Muscle of leg (tissue), 16 donors: ENCODE measurements at places on chromosomes 13 and 19. TPM values are rescaled to one million over a fixed set of nuclear protein-coding genes. Genes with fewer than 3 reads are reported as not detected.

LRRC63 gene
- 0.04 TPM for total RNA-seq

LHB gene
- not detected for total RNA-seq

SLITRK5 gene
- 1.6 TPM for total RNA-seq

SCN1B gene
- total RNA-seq, result 3.2 TPM

GJB2 gene
- 1.3 TPM for total RNA-seq

DNA sequence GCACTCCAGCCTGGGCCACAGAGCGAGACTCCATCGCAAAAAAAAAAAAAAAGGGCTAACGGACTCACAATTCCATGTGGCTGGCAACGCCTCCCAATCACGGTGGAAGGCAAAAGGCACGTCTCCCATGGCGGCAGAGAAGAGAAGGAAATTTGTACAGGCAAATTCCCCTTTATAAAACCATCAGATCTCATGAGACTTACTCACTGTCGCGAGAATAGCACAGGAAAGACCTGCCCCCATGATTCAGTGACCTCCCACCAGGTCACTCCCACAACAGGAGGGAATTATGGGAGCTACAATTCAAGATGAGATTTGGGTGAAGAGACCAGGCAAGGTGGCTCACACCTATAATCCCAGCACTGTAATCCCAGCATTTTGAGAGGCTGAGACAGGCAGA is 18.7 kb upstream of the NMRK2 start:
- H3K36me3 ChIP-seq, result no peaks in the 10 kb centered on the region
- no peaks in the 10 kb centered on the region for H3K4me1 ChIP-seq

DNA sequence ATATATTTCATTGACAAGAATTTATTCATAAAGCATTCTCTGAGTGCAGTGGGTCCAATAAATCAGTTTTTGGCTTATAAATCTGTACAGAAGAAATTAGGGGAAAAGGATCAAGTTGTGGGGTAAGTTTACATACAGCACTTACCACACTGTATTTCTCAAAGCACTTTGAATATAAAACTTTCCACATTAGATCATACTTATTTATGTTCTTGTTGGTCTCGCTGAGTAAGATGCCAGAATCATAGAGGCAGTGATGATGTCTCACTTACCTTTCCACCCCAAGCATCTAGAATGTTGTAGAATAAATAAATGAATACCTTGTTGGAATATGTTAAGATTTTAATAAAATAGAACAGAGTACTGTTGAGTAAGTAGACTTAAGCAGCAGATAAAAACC is 279.1 kb downstream of the PCDH20 start:
- no peaks in the 10 kb centered on the region for H3K4me1 ChIP-seq
- H3K27me3 ChIP-seq, result no peaks in the 10 kb centered on the region
- H3K27ac ChIP-seq, result no peak overlapping the region

DNA sequence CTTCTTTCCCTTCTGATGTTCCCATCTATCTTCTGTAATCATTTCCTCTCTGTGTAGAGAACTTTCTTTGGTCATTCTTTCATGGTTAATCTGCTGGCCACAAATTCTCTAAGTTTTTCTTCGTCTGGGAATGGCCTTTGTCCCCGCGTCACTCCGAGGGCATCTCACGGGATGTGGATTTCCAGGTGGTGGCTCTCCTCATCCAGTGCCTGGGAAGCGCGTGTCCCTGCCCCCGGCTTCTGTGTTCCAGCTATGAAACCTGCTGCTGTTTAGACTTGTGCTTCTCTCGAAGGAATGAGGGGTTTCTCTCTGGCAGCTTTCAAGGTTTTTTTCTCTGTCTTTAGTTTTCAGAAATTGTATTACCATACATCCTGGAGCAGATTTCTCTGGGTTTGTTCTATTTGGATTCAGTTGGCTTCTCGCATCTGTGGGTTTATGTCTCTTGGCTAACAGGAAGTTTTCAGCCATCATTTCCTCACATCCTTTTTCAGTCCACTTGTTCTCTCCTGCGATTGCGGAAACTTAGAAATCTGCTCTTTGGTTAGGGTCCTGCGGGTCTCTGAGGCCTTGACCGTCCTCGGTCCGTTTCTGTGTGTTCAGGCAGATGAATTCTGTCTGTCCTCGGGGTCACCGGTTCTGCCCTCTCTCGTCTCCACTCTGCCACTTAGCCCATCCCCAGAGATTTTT is 36.9 kb upstream of the DCUN1D2 start:
- no peak overlapping the region for H3K4me3 ChIP-seq
- peaks cover 8% of the 10 kb centered on the region for H3K4me1 ChIP-seq

DNA sequence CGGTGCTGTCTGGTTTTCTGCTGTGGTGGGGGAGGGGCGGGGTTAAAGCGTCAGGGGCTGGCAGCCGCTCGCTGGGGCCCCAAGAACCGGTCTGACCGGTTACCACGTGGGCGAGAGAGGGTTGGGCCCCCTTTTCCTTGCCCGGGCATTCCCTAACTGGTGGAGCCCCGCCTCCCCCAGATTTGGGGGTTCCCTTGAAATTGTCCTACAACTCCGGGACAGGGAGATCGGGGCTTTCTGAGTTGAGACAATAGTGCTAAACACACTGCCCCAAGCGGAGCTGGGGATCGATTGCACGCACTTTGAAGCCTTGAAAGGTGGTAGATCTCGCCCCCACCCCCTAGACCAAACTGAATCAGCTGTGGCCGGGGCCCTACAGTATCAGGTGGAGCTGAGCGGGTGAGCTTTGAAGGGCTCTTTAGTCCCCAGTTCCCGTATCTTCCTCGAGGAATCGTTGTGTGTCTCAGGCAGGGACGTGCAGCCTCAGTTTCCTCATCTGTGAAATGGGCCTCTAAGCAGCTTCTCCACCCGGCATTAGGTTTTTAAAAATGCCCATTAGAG is 4.8 kb downstream of the IER2 start:
- H3K4me1 ChIP-seq, result peaks cover 32% of the 10 kb centered on the region
- peak overlapping the region; percentile 95 for H3K27ac ChIP-seq
- peaks cover 2% of the 10 kb centered on the region for H3K27me3 ChIP-seq
- peak; percentile 81 for DNase-seq

GRCh38 chr13:98486412-98486811 is 90.5 kb downstream of the STK24 start:
- no peak for DNase-seq
- peaks cover 79% of the 10 kb centered on the region for H3K4me1 ChIP-seq
- H3K27ac ChIP-seq, result no peak overlapping the region
- peaks cover 2% of the 10 kb centered on the region for H3K36me3 ChIP-seq

GRCh38 chr13:104408733-104409132 is 1342.5 kb upstream of the SLC10A2 start:
- no peak overlapping the region for H3K4me3 ChIP-seq
- H3K36me3 ChIP-seq, result no peaks in the 10 kb centered on the region
- no peak for DNase-seq
- H3K4me1 ChIP-seq, result no peaks in the 10 kb centered on the region
- H3K27ac ChIP-seq, result no peak overlapping the region

DNA sequence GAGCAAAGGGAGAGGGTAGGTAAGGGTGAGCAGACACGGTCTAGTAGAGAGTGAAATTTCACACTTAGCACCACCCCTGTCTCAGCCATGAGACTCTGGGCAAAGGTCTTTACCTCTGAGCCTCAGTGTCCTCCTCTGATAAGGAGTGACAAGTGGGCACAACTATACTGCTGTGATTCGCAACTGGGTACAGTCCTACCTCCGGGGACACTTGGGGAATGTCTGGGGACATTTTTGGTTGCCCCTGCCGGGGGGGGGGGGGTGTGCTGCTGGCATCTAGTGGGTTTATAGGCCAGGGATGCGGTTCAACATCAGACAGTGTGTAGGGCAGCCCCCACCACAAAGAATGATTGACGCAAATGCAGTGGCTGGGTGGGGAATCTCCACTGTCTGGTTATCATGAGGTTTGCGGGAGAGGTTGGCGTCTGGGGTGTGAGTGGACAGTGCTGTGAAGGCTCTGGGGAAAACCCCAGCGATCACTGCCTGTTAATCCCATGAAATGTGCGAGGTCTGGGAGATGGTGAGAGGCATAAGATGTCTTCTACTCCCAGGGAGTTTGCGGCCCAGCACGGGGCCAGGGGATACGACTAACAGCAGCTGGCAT is 4.3 kb downstream of the NACC1 start:
- H3K36me3 ChIP-seq, result peaks cover 6% of the 10 kb centered on the region
- no peak for DNase-seq
- no peak overlapping the region for H3K27ac ChIP-seq
- no peaks in the 10 kb centered on the region for H3K27me3 ChIP-seq
- H3K4me1 ChIP-seq, result peaks cover 16% of the 10 kb centered on the region

- no peaks in the 10 kb centered on the region for H3K4me1 ChIP-seq
- peaks cover 8% of the 10 kb centered on the region for H3K27me3 ChIP-seq
- H3K36me3 ChIP-seq, result no peaks in the 10 kb centered on the region
- H3K4me3 ChIP-seq, result no peak overlapping the region
Observed at GRCh38 chr19:29625186-29625651, 19.1 kb downstream of the POP4 start.

GRCh38 chr19:55594996-55595545 is 4.2 kb downstream of the FIZ1 start:
- peak; percentile 51 for DNase-seq
- H3K36me3 ChIP-seq, result peaks cover 52% of the 10 kb centered on the region
- H3K4me1 ChIP-seq, result peaks cover 3% of the 10 kb centered on the region
- H3K27me3 ChIP-seq, result no peaks in the 10 kb centered on the region
- no peak overlapping the region for H3K4me3 ChIP-seq
- no peak overlapping the region for H3K27ac ChIP-seq

- H3K4me1 ChIP-seq, result no peaks in the 10 kb centered on the region
- H3K4me3 ChIP-seq, result no peak overlapping the region
- H3K36me3 ChIP-seq, result no peaks in the 10 kb centered on the region
Observed at GRCh38 chr19:41706741-41707501, 1.5 kb upstream of the CEACAM5 start.

DNA sequence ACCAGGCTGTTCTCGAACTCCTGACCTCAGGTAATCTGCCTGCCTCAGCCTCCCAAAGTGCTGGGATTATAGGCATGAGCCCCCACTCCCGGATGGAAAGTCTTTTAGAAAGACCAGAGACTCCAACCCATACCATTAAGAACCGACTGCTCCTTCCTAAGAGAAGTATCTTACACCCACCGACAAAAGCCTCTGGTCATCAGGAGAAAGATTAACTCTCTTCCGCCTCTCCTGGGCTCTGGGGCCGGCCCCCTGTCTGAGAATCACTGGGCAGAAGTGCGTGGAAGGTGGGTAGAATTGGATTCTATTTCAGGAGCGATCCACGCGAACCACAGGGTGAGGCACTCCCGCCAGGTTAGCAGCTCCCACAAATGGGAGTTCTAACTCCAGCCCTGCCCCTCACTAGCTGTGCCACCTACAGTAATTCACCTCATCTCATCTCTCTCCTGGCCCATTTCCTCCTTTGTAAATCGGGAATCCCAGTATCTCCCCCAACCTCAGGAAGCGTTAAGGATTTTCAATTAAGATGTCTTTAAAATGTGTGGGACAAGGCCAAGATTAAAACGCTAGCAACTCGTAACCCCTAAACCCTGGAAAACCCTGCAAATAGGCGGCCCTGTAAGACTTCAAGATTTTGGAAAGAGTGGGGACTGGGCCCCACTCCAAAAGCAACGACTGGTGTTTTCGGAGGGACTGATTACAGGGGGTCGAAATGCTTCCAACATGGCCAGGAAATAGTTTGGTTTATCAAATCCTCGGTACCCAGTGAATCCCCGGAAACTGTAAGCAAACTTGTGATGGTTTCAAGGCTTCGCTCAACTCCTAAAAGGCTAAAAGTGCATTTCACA is 1.3 kb downstream of the HNRNPL start:
- H3K27me3 ChIP-seq, result no peaks in the 10 kb centered on the region
- DNase-seq, result peak; percentile 59

- H3K27me3 ChIP-seq, result no peaks in the 10 kb centered on the region
- DNase-seq, result no peak
- no peaks in the 10 kb centered on the region for H3K4me1 ChIP-seq
Observed at GRCh38 chr13:61146571-61146970, 269.1 kb downstream of the PCDH20 start.

GRCh38 chr19:37654118-37654517 is 1.1 kb downstream of the ZFP30 start:
- H3K27me3 ChIP-seq, result no peaks in the 10 kb centered on the region
- H3K4me3 ChIP-seq, result peak overlapping the region; percentile 90
- no peaks in the 10 kb centered on the region for H3K36me3 ChIP-seq
- H3K4me1 ChIP-seq, result peaks cover 5% of the 10 kb centered on the region

DNA sequence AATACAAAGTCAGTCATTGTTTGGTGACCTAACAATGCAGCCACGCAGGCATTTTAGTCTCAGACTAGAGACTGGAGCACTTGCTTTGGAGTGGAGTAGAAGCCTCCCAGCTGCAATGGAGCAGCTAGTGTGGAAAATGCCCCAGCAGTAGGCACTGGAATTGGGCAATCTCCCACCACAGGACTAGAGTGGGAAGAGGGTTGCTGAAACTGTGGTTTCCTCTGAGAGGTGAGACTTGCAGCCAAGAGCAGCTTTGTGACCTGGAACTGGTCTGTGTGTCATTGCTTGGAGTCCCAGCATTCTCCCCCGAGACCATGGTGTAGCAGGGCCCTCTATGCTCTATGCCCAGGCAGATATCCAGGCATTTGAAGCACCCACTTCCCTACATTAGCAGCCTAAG is 556.3 kb downstream of the UQCRFS1 start:
- H3K4me3 ChIP-seq, result no peak overlapping the region
- H3K27me3 ChIP-seq, result no peaks in the 10 kb centered on the region
- H3K4me1 ChIP-seq, result no peaks in the 10 kb centered on the region
- H3K36me3 ChIP-seq, result no peaks in the 10 kb centered on the region

DNA sequence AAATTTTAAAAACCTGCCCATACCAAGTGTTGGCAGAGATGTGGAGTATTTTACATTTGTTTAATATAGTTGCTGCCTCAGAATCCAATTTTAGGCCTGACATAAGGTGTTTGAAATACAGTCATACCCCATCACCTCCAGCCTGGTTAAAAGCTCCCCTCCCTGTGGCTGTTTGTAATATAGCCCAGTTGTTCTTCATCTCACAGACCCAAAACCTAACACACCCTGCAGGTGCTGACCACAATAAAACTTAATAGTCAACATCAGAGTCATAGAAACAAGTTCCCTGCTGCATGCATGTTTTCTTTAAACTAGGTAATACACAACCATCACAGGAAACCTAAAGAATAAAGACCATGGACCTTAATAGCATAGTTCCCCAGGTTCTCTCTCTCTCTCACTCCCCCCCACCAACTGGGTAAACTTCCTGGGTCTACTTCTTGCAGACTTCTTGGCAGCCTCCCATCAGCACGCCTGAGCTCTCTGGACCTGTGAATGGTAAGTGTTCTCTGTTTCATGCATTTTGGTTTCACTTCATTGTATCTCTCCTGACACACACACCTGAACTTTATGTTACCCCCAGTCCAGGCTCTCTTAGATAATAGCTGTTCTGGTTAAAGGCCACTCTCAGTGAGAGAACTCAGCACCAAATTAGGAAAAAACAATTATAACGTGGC is 1369.9 kb downstream of the EFNB2 start:
- no peak overlapping the region for H3K4me3 ChIP-seq
- no peaks in the 10 kb centered on the region for H3K36me3 ChIP-seq
- no peaks in the 10 kb centered on the region for H3K4me1 ChIP-seq
- H3K27ac ChIP-seq, result no peak overlapping the region
- no peaks in the 10 kb centered on the region for H3K27me3 ChIP-seq
